Renal cortical epithelial cell (primary cell): ENCODE measurements at places on chromosomes 2 and 18. TPM values are rescaled to one million over a fixed set of nuclear protein-coding genes. Genes with fewer than 3 reads are reported as not detected.
A peak's percentile ranks its signal among the peaks of the same experiment; 100 is the strongest.

- DNase-seq = no peak
Measured at GRCh38 chr18:56286775-56287325, 351.5 kb downstream of the TXNL1 start.

GRCh38 chr18:8868276-8868675 is 162.9 kb downstream of the MTCL1 start:
- no peak for DNase-seq

DNA sequence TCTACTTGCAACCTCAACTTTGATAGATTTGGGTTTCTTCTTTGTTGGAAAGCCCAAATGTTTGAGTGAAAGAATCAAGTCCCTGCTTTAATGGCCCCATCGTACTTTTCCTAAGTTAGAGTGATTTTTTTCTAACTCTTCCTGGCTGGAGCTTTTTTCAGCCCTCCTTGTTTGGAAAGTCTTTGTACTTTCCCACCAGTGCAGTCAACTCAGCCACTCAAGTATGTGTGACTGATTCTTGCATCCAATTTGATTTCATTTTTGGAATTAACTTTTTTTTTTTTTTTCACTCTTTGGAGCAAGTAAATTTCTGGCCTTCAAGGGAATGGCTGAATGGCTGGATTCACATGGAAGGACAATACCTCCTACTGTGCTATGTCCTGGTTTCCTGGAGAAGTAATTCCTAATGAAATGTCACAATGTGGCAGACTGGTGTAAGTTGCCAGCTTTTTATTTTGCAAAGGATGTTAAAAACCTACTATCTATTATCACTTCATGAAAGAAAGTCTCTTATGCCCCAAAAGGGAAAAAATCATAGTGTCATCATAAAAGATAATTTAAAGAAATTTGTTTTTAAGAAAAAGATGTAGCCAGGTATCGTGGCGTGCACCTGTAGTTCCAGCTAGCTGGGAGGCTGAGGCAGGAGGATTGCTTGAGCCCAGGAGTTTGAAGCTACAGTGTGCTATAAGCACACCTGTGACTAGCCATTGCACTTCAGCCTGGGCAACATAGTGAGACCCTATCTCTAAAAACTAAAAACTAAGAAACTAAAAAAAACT is 76.0 kb upstream of the ZFP36L2 start:
- DNase-seq = peak; percentile 72

GRCh38 chr2:226300196-226300886 is 499.3 kb downstream of the IRS1 start:
- DNase-seq = no peak

DNA sequence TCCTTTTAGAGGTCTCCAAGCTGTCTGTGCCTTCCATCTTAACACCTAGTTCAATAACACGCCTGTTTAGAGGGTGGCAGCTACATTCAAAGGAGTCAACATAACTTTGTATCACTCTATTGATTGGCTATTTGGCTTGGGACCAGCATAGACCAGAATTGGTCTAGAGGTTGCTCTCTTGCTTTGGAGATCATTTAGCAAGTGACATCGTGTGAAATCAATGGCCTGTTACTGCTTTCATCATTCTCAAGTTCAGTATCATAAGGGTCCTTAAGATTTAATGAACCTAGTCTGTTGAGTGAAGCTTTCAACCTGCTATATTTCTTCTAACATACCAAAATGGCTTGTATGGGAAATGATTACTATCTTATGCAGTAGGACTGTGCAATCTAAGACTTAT is 768.2 kb downstream of the NRXN1 start:
- DNase-seq = no peak

- no peak for DNase-seq
Measured at GRCh38 chr2:156622491-156622890, 186.3 kb downstream of the GPD2 start.

DNA sequence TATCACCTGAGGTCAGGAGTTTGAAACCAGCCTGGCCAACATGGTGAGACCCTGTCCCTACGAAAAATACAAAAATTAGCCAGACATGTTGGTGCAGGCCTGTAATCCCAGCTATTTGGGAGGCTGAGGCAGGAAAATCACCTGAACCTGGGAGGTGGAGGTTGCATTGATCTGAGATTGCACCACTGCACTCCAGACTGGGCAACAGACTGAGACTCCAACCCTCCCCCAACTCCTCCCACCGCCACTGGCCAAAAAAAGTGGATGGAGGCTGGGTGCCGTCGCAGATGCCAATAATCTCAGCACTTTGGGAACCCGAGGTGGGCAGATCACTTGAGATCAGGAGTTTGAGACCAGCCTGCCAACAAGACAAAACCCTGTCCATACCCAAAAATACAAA is 10.1 kb upstream of the SPIRE1 start:
- no peak for DNase-seq

DNA sequence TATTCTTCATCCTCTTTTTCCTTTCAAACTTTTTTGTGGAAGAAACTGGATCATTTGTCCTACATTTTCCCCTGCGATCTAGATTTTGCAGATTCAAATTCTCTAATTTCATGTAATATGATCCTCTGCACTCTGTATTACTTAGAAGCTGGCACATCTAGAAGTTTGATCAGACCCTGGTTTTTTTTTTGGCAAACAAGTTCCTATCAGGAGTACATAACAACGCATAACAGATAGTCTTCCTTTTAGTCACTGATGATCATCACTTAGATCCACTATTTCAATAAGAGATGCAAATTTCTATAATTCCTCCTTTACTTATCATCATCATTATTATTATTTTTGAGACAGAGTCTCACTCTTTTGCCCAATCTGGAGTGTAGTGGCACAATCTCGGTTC is 117.1 kb downstream of the CDH2 start:
- no peak for DNase-seq

DNA sequence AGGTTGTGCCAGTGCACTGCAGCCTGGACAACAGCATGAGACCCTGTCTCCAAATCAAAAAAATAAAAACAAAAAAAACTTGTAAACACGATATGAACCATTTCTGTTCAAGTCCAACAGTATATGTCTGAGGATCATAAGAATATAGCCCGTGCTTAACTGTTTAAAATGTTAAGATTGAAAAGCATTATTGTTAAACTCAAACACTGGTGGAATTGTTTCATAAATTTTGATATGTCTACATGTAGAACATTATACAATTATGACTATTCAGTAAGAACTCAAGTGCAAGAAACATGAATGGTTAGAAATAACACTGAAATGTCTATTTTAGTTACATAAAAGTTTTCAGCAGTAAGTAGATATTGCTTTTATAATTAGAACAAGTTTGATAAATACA is 29.7 kb downstream of the PPIG start:
- DNase-seq = no peak

DNA sequence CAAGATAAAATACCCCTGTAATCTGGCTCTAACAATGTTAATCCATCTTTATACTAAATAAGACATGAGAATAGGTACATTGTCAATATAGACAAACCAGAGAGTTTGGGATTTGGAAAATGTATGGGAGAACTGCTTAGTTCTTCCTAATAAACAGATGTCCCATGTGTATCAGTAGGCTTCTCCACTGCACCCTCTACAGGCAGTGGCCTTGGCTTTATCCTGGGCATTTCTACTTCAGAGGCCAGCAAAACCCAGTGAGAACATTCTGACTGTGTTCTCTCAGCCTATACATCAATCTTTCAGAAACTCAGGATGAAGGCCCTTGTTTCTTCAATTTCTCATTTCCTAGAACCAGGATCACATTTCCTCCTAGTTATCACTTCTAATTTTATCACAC is 1167.5 kb upstream of the ACVR2A start:
- no peak for DNase-seq

DNA sequence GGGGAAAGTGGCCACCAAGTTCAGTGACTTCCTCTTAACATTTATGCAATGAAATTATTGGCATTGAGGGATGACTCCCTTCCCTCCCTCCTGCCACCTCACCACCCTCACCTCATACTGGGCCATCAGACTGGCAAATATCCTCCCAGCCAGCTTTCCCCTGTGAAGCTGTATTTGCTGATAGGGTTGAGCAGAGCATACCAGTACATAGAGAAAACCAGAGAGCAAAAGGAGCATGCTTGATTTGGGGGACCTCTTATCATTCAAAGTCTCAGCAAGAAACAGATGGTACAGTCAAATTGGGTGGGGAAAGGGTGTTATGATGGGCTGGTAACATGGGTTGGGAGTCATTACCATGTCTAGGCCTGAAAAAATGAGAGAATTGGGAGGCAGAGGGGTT is 19.1 kb upstream of the B3GNT2 start:
- no peak for DNase-seq

DNA sequence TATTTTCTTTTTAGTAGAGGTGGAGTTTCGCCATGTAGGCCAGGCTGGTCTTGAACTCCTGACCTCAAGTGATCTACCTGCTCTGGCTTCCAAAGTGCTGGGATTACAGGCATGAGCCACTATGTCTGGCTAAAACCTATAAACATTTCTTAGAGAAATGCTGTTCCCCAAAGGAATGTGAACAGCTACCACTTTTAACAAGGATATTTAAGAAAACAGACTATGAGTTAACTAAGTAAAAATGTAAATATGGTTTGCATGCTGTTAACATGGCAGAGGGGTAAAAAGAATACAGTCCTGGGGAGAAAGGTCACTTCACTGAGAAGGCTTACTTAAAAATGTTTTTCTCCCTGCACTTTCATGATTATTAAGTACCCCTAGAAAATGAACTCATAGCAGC is 57.1 kb downstream of the SLC16A14 start:
- no peak for DNase-seq

GRCh38 chr2:37581433-37581832 is 90.0 kb downstream of the CDC42EP3 start:
- no peak for DNase-seq

- no peak for DNase-seq
Measured at GRCh38 chr2:219624565-219624964, 2.9 kb upstream of the SLC4A3 start.

GRCh38 chr2:46674488-46674887 is 195.1 kb downstream of the TMEM247 start:
- no peak for DNase-seq

- no peak for DNase-seq
Measured at GRCh38 chr2:53865962-53866361, 6.2 kb upstream of the GPR75 start.

The SKOR2 gene
- total RNA-seq = not detected in 2 replicates

The CPS1 gene
- 12.3 and 38.4 TPM in 2 replicates for total RNA-seq

The MC4R gene
- total RNA-seq = not detected in 2 replicates
